LNCaP clone FGC (cell line): ENCODE measurements at places on chromosomes 16 and 17.

DNA sequence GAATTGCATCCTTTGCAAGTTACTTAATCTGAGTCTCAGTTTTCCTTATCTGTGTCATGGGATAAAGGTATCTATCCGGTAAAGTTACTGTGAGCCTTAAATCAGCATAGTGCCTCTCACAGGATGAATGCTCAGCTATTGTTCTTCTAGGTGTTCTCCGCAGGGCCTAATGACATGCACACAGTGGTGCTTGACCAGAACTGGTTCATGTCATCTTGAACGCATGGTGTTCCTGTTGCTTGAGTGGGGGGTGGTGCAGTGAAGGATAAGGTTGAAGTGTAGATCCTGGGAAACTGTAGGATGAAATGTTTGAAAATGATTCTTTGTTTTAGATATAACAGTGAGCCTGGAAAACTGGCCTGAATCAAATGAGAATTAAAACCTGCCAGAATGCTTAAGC is 4.0 kb downstream of the KRT40 start:
- no peak for DNase-seq

DNA sequence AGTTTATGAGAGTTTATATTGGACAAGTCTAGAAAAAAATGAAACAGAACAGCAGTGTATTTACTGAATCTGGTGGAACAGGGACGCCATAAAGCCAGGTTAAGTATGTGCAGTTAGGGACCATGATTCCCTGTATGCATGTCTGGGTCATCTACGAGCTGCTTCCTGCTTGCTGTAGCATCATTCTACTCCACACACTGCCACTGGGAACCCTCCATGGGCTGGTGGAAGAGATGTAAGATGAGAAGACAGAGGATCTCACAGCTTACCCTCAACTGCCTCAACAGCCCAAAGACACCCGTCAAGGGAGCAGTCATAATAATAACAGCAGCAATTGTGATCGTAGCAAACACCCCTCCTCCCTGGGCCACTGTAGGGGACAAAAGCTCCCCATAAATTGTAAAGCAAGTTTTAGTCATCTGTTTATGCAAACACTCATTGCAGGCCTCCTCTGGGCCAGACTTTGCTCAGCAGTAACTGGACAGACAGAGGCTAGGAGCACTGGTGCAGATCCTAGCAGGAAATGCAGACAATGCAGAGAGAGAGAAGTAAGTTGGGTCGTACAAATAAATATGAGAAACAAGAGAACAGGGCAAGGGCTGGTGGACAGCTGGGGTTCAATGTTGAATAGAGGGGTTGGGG is 188.0 kb downstream of the SOX9 start:
- no peak for DNase-seq

GRCh38 chr17:3795390-3796102 is 5.4 kb downstream of the ITGAE start:
- DNase-seq: no peak

DNA sequence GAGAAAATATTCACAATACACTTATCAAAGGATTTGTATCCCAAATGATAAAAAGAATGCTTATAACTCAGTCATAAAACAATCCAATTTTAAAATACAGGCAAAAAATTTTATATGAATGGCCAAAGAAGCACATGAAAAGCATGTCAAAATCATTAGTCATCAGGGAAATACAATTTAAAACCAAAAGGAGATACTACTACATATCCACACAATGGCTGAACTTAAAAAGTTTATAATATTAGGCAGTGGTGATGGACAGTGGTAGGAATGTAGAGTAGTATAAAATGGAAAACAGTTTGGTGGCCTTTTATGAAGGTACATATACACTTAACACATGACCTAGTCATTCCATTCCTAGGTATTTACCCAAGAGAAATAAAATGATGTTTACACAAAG is 12.2 kb downstream of the CMC2 start:
- DNase-seq: no peak

DNA sequence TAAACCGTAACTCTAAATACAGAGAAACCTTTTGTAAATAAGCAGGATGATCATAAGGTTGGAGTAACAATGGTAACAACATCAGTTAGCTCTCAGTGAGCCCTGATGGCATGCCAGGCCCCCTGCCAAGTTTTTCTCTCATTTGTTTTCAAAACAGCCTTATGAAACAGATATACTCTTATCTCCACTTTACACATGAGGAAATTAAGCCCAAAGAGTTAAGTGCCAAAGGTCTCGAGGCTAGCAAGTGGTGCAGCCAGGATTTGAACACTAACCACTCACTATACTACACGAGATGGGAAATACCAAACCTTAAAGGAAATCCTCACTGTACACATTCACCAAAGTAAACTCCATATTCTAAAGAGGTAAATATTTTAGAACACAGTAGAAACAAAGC is 15.0 kb downstream of the USP31 start:
- DNase-seq: no peak

GRCh38 chr16:24116046-24116776 is 139.9 kb upstream of the CACNG3 start:
- no peak for DNase-seq

DNA sequence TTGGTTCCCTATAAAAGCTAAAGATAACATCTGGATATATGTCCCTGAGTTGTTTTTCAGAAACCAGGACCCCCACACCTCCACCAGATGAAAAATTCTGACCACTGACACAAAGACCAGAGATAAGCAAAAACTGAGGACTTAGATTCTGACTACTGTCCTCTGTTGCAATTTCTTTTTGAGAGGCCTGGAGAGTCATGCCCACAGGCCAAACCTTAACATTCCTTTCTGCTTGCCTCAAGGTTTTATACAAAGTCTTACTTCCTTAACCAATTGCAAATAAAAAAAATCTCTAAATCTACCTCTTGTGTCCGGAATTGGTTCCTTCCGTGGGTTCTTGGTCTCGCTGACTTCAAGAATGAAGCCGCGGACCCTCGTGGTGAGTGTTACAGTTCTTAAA is 228.5 kb downstream of the ABCC12 start:
- DNase-seq: no peak

DNA sequence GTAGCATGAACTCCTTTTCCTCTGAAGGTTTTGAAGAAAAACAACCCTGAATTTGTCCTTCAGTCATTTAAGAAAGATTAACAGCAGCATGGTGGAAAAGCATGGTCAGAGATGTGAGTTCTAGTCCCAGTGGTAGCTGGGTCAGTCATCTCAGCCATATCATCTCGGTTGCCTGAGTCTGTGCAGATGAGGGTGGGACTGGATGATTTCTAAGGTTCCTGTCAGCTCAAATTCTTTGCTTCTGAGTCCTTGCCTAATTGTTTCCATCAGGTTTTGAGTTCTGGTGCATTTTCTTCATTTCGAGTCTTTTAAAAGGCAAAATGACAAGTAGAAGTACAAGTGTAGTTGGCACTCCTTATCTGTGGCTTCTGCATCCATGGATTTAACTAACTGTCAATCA is 63.9 kb downstream of the TNRC6C start:
- no peak for DNase-seq

GRCh38 chr16:31704138-31704537 is 169.5 kb upstream of the ZNF267 start:
- DNase-seq: no peak

- no peak for DNase-seq
These were observed 4.1 kb downstream of the SYNRG start for GRCh38 chr17:37605081-37605480.

DNA sequence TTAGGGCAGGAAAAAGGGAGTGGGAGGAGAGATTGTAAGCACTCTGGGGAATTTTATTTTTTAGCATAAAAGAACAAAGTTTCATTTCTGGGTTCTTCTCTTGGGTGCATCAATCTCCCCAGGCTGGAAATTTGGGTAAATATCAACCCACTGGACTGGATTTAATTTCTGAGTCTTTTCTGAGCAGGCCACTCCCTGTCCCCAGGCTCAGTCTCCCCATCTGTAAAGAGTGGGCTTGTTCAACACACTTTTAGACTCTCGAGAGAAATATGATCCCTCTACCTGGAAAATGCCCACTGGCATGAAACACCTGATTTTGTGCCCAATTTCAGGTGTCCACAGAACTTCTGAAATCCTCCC is 617 bp upstream of the VTN start:
- DNase-seq: no peak

DNA sequence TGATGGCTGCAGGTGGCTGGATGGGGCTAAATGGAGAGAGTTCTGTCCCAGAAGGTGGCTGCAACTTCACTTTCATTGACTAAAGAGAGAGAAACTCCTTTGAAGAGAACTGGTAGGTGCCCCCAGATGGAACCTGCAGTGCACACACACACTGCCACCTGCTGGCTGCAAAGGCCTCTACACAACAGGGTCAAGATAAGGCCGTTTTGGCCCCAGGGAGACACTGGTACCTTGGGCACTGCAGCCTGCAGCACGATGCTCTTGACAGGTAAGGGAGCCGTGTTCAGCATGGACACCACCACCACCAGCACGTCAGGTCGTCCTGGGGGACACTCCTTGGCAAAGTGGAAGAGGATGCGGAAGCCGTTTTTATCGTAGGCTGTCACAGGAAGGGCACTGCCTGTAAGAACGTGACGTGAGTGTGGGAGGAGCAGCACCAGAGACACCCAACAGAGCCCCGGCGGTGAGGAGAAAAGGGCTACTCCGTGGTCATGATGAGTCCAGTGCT is 22.7 kb downstream of the GGA3 start:
- peak; percentile 35 for DNase-seq

DNA sequence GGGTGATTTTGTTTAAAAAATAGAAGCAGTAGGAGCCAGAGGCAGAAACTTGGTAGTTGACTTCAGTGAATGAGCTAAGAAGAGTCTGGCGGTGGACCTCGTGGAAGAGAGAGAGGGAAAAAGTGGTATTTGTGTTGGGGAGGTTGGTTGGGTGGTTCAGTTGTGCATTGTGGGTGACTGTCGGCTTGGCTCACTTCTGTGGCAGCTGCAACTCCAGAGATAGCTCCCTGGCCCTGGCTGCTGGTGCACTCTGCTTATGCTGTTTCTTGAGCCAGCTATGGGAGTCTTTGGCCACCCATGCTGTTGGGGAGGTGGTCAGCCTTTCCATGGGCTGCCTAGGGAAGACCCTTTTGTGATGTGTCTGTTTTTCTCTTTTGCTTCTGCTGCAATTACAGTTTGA is 50.4 kb upstream of the CRISPLD2 start:
- no peak for DNase-seq

DNA sequence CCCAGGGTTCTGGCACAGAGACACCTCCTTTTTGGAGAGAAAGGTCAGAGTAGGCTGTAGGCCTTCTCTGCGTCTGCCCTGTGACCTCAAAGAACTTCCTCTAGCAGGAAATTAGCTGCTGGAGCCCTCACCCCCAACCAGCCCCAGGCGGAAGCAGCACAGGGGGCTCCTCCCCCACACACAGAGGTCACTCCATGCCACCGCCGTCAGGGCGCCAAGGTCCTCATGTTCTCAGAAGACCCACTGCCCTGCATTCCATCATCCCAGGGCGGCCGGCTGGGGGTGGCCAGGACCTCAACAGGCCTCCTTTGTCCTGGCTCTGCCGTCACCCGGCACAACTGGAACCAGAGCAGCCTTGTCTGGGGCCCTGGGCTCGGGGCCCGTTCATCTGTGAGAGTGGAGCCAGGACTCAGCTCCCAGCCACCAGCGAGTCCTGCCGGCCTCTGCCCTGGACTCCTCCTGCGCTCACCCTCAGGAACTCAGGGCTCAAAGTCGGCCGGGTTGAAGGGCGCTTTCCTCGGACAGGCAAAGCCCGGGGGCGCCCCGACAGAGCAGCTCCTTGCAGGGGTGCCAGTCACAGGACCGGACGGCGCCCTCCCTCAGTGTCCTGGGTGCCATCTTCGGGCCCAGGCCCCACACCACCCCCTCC is 1.2 kb downstream of the TMC6 start:
- no peak for DNase-seq

- no peak for DNase-seq
These were observed 14.7 kb downstream of the COPZ2 start for GRCh38 chr17:48022901-48023300.

DNA sequence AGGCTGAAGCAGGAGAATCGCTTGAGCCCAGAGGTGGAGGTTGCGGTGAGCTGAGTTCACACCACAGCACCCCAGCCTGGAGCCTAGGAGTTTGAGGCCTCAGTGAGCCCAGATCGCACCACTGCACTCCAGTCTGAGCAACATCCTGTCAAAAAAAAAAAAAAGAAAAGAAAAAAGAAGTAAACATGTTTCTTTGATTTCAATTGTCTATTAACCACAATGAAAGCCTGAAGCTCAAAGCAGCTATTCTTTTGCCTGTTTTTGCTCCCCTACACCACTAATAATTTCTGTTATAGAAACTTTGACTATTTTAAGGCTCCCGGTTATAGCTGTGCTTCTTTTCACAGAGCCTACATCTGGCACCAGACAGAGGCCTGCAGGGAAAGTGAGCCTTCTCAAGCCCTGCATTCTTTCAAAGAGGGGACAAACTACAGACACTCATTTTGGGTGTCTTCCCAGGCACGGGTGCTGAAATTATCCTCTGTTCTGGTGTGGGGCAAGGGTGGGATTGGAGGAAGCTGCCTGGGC is 14.2 kb upstream of the SLC52A1 start:
- DNase-seq: no peak

DNA sequence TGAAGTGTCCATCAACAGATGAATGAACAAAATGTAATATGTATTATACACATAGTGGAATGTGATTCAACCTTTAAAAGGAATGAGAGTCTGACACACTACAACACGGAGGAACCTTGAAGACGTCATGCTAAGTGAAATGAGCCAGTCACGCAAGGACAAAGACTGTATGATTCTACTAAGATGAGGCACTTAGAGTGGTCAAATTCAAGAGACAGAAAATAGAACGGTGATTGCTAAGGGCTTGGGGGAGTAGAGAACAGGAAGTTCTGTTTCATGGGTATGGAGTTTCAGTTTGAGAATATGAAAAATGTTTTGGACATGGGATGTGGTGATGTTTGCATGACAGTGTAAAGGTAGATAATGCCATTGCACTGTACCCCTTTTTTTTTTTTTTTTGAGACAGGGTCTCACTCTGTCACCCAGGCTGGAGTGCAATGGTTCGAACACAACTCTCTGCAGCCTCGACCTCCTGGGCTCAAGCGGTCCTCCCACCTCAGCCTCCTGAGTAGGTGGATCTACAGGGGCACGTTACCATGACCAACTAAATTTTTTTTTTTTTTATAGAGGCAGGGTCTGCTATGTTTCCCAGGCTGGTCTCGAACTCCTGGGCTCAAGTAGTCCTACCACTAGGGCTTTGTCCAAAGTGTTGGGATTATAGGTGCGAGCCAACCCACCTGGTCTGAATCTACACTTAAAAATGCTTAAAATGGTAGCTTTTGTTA is 2.9 kb upstream of the CCDC102A start:
- no peak for DNase-seq
